Progenitor cell of endocrine pancreas (in vitro differentiated cells): ENCODE measurements at places on chromosomes 6 and 20. TPM values are rescaled to one million over a fixed set of nuclear protein-coding genes. Genes with fewer than 3 reads are reported as not detected.

- no peaks in the 10 kb centered on the region for H3K4me1 ChIP-seq
- peaks cover 24% of the 10 kb centered on the region for H3K27me3 ChIP-seq
- H3K27ac ChIP-seq: no peak overlapping the region
- no peak overlapping the region for H3K4me3 ChIP-seq
- no peaks in the 10 kb centered on the region for H3K36me3 ChIP-seq
These were observed 21.6 kb upstream of the ENTPD6 start for GRCh38 chr20:25173886-25174308.

GRCh38 chr6:168368066-168368820 lies 48.7 kb upstream of the DACT2 start:
- DNase-seq: no peak
- peaks cover 26% of the 10 kb centered on the region for H3K27me3 ChIP-seq
- H3K27ac ChIP-seq: no peak overlapping the region
- H3K4me3 ChIP-seq: no peak overlapping the region
- H3K4me1 ChIP-seq: peaks cover 23% of the 10 kb centered on the region

- H3K4me1 ChIP-seq: peaks cover 3% of the 10 kb centered on the region
- H3K4me3 ChIP-seq: no peak overlapping the region
- DNase-seq: no peak
- H3K27me3 ChIP-seq: peaks cover 11% of the 10 kb centered on the region
- H3K36me3 ChIP-seq: no peaks in the 10 kb centered on the region
- H3K27ac ChIP-seq: no peak overlapping the region
These were observed 20.0 kb upstream of the SPO11 start for GRCh38 chr20:57309544-57310115.

DNA sequence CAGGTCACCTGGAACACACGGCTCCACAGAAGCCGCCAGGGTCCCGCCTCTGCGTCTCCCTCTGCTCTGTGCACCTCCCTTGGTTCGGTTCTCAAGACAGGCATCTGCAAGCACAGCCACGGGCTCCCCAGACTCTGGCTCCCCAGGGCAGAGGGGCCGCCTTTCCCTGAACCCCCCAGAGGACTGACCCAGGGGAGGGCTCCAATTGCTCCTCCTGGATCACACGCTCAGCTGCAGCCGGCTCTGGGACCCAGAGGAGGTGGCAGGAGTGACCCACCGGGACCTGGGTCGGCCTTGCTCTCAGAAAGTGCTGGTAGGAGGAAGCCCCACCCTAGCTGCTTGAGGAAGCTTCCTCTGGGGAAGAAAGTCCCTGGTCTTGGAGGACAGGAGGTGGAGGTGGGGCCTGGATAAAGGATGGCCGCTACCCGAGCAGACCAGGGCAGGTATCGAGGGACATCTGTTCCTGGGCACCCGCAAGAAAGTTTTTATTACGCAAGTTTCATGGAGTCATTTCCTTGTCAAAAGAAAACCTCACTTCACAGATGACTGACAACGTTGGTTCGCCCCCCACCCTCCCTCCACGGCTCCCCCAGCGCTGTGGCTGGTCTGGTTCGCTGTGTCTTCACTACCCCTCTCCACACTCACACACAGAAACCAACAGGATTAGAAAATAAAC lies 103.9 kb upstream of the AFDN start:
- H3K27me3 ChIP-seq: no peaks in the 10 kb centered on the region
- H3K4me1 ChIP-seq: no peaks in the 10 kb centered on the region
- no peak overlapping the region for H3K27ac ChIP-seq
- no peaks in the 10 kb centered on the region for H3K36me3 ChIP-seq

DNA sequence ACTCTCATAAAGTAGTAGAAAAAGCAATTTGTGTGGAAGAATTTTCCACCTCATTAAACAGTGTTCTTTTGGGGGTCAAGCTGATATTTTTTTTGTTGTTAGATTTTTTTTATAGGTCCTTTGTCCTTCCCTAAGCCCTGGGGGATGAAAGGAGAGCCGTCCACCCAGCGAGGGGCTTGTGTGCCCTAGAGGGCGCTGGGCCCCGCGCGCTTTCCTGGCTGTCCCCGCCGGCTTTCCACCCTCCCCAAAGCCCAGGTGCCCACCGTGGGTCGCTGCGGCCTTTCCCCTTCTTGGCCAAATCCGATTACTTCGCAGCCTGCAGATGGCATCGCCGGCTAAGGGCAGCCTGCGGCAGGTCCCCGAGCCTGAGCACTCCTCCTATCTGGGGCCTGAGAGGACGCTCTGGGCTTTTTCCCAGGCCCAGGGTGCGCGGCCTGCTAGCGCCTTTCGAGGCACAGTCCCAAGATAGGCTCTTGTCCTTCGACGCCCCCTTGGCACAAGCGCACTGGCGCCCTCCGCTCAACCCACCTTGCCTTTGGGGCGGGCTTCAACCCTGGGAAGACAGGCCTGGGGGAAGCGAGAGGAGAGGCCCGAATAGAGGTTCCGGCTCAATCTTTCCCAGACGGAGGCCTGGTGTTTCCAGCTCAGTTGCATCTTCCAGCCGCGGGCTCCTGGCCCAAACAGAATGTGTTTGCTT lies 33.6 kb downstream of the TFAP2A start:
- H3K4me1 ChIP-seq: peaks cover 8% of the 10 kb centered on the region
- H3K36me3 ChIP-seq: no peaks in the 10 kb centered on the region
- H3K27ac ChIP-seq: peak overlapping the region; percentile 47
- H3K27me3 ChIP-seq: peaks cover 76% of the 10 kb centered on the region
- no peak for DNase-seq
- no peak overlapping the region for H3K4me3 ChIP-seq

- peak overlapping the region; percentile 100 for H3K27ac ChIP-seq
- no peaks in the 10 kb centered on the region for H3K27me3 ChIP-seq
- no peak for DNase-seq
- peaks cover 25% of the 10 kb centered on the region for H3K36me3 ChIP-seq
- peak overlapping the region; percentile 100 for H3K4me3 ChIP-seq
These were observed 1.7 kb downstream of the PPP1R10 start for GRCh38 chr6:30615219-30615957.

- no peak for DNase-seq
- peaks cover 13% of the 10 kb centered on the region for H3K27me3 ChIP-seq
- H3K36me3 ChIP-seq: no peaks in the 10 kb centered on the region
- H3K4me1 ChIP-seq: no peaks in the 10 kb centered on the region
These were observed 18.8 kb downstream of the ARHGAP40 start for GRCh38 chr20:38620441-38620840.

- no peak for DNase-seq
- H3K4me1 ChIP-seq: peaks cover 42% of the 10 kb centered on the region
- H3K27me3 ChIP-seq: no peaks in the 10 kb centered on the region
- peak overlapping the region; percentile 99 for H3K4me3 ChIP-seq
- peak overlapping the region; percentile 100 for H3K27ac ChIP-seq
- H3K36me3 ChIP-seq: peaks cover 26% of the 10 kb centered on the region
These were observed 887 bp downstream of the TSPYL1 start for GRCh38 chr6:116278854-116279231.

DNA sequence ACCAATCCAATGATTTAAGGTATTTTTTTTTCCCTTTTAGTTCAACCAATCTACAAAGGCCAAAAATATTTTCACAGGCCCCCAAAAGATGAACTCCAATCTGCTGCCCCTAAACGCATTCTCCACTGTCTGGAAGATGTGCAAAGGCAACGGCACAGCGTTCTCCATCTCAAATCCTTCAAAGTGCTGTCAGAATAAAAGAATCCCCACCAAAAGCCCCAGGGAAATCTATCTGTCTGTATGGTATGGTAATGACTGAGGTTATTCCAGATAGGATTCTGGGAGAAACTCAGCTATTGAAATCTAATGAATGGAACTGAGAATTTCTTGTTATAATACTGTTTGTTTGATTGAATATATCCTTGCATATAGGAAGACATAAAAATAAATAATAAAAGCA lies 217.8 kb upstream of the CCN2 start:
- H3K4me3 ChIP-seq: no peak overlapping the region
- no peaks in the 10 kb centered on the region for H3K36me3 ChIP-seq
- H3K27ac ChIP-seq: no peak overlapping the region
- peaks cover 4% of the 10 kb centered on the region for H3K4me1 ChIP-seq
- DNase-seq: no peak
- no peaks in the 10 kb centered on the region for H3K27me3 ChIP-seq

GRCh38 chr6:169665289-169665688 lies 36.5 kb downstream of the WDR27 start:
- DNase-seq: no peak
- no peaks in the 10 kb centered on the region for H3K27me3 ChIP-seq
- no peak overlapping the region for H3K4me3 ChIP-seq
- peaks cover 10% of the 10 kb centered on the region for H3K36me3 ChIP-seq

- no peaks in the 10 kb centered on the region for H3K27me3 ChIP-seq
- no peaks in the 10 kb centered on the region for H3K4me1 ChIP-seq
- H3K4me3 ChIP-seq: no peak overlapping the region
- DNase-seq: no peak
- no peaks in the 10 kb centered on the region for H3K36me3 ChIP-seq
These were observed 35.6 kb upstream of the GATA5 start for GRCh38 chr20:62511300-62511914.

DNA sequence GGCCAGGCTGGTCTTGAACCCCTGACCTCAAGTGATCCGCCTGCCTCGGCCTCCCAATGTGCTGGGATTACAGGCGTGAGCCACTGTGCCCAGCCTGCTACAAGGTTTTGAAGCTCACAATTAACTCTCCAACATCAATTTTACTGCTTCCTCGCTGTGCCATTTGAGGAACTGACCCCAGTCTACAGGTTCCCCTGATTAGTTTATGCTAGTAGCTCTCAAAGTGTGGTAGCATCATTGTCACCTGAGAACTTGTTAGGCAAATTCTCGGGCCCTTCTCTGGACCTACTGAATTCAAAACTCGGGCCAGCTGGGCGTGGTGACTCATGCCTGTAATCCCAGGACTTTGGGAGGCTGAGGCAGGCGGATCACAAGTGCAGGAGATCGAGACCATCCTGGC lies 49.4 kb downstream of the MCUR1 start:
- DNase-seq: no peak
- no peak overlapping the region for H3K4me3 ChIP-seq
- H3K27ac ChIP-seq: no peak overlapping the region
- H3K36me3 ChIP-seq: no peaks in the 10 kb centered on the region
- H3K4me1 ChIP-seq: peaks cover 10% of the 10 kb centered on the region

DNA sequence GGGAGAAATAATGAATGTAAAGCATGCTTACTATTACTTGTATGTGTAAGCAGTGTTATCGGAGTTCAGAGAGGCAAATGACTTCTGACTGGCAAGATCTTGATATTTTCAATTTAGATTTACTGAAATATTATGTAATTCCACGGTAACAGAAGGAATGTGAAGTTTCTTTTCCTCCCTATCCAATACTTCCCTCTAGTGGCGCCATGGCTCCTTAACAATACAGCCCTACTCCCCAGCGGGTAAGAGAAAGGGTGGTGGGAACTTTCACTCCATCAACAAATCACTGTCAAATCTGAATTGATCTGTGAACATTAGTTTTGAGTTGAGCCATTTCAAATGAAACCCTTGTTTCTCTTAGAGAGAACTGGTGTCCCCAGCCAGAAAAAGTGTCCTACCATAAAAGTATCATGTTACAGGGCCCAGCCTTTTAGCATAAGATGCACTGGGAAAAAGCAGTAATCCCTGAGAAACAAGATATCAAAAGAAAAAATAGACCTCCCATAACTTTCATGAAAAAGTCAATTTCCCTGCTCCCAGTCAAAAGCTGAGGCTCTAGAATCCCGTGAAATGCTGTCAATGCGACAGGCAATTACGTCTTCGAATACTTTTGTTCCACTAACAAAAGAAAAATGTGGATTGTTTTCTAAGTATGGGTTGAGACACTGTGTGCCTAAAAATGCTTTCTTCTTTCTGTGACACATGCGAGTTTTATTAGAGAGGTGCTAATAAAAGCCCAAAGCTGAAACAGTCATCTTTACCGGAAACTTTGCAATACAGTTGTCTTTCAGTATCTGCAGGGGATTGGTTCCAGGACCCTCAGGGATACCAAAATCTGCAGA lies 12.9 kb downstream of the COX7A2 start:
- peaks cover 13% of the 10 kb centered on the region for H3K4me1 ChIP-seq
- no peaks in the 10 kb centered on the region for H3K36me3 ChIP-seq
- H3K27me3 ChIP-seq: no peaks in the 10 kb centered on the region
- no peak overlapping the region for H3K4me3 ChIP-seq
- no peak for DNase-seq

- H3K4me1 ChIP-seq: no peaks in the 10 kb centered on the region
- DNase-seq: no peak
- H3K27me3 ChIP-seq: no peaks in the 10 kb centered on the region
- H3K36me3 ChIP-seq: no peaks in the 10 kb centered on the region
These were observed 6.7 kb upstream of the KHDC1L start for GRCh38 chr6:73231986-73232391.

WFDC12 gene
- total RNA-seq: not detected in 2 replicates

CLPSL2 gene
- total RNA-seq: not detected in 2 replicates

CENPQ gene
- total RNA-seq: 7.8 and 8.0 TPM in 2 replicates

DCDC2 gene
- total RNA-seq: 22.2 and 28.2 TPM in 2 replicates

CARMIL1 gene
- 75.9 and 86.3 TPM in 2 replicates for total RNA-seq

FGD2 gene
- not detected in 2 replicates for total RNA-seq

GPR6 gene
- not detected in 2 replicates for total RNA-seq

TREML2 gene
- total RNA-seq: not detected in 2 replicates

PIGU gene
- total RNA-seq: 44.3 and 45.8 TPM in 2 replicates

FAM184A gene
- 20.9 and 23.0 TPM in 2 replicates for total RNA-seq
